ENCODE measurements at places on chromosomes 6 and 20.

DNA sequence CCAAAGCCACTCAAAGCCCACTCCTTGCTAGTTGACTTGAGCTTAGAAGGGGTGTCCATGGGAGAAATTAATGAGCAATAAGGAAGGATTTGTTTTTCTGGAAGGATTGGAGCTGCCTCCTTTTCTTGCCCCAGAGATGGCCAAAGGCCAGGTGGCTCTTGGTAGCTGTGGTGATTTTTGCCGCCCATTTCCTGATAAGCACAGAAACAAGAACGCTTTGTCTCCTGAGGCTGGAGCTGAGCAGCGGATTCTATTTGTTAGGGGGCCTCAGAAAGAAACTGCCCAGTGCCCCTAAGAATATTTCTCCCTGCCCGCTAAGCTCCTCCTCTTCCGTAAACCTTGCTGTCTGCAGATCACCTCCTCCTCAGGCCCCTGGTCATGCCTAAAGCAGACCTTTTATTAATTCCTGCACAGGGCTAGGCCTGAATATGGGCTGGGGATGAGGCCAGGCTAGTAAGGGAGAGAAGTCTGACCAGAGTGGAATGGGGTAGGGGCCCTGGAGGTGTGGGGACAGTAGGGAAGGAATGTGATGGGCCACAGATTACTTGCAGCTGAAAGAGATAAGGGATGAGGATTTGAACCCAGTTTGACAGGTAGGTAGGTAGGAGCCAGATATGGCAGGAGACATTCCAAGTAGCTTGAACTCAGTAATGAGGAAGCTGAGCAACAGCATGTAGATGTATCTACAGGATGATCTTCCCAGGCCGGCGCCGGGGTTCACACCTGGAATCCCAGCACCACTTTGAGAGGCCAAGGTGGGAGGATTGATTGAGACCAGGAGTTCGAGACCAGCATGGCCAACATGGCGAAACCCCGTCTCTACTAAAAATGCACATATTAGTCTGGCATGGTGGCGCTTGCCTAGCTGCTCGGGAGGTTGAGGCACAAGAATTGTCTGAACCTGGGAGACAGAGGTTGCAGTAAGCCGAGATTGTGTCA is 71.2 kb upstream of the NAA20 start:
- DNase-seq, result no peak

DNA sequence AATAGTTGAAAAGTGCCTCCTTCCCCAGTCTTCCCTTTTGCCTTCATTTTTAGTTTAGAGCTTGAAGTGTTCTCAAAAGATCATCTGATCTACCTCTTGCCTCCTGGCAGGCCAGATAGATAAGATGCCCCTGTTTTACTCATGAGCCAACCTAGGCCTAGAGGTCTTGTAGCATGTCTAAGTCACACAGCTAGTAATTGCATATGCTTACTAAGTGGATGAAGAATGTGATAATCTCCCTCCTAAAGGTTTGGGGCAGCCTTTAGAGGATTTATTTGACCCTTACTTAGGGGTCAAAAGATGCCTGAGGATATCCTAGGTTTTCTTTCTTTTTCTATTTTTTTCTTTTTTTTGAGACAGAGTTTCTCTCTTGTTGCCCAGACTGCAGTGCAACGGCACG is 2.1 kb downstream of the C6orf141 start:
- no peak for DNase-seq

DNA sequence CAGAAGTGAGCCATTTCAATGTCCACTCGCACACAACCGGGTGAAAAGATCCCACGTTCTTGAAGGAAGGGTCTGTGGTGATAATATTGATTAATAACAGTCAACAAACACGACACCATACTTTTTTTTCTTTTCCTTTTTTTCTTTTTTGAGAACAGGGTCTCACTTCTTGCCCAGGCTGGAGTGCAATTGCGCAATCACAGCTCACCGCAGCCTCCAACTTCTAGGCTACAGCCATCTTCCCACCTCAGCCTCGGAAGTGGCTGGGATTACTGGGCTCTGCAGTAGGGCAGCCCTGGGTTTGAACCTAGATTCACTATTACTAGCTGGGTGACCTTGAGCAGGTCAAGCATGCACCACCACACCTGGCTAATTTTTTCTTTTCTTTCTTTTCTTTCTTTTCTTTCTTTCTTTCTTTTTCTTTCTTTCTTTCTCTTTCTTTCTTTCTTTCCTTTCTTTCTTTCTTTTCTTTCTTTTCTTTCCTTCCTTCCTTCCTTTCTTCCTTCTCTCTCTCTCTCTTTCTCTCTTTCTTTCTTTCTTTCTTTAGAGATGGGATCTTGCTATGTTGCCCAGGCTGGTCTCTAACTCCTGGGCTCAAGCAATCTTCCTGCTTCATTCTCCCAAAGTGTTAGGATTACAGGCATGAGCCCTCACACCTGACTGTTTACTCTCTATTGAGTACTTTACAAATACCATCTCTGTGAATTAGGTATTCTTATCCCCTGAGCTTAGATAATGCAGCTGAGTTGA is 123.9 kb downstream of the SNX5 start:
- DNase-seq, result no peak

- DNase-seq, result no peak
Observed at GRCh38 chr6:32742374-32742773, 1.2 kb downstream of the HLA-DQA2 start.

- no peak for DNase-seq
Observed at GRCh38 chr20:6103301-6103700, 19.5 kb downstream of the FERMT1 start.

GRCh38 chr6:134347885-134348805 is 30.2 kb upstream of the SGK1 start:
- no peak for DNase-seq

Measured in stimulated activated CD8-positive, alpha-beta memory T cell treated with anti-CD3 and anti-CD28 coated beads, Interleukin-4, amount 100 ng/mL, for 4 hours (primary cell).